ENCODE measurements at places on chromosomes 1 and 21. TPM values are rescaled to one million over a fixed set of nuclear protein-coding genes. Genes with fewer than 3 reads are reported as not detected.
A peak's percentile ranks its signal among the peaks of the same experiment; 100 is the strongest.

The GPR37L1 gene
- total RNA-seq, result not detected

DNA sequence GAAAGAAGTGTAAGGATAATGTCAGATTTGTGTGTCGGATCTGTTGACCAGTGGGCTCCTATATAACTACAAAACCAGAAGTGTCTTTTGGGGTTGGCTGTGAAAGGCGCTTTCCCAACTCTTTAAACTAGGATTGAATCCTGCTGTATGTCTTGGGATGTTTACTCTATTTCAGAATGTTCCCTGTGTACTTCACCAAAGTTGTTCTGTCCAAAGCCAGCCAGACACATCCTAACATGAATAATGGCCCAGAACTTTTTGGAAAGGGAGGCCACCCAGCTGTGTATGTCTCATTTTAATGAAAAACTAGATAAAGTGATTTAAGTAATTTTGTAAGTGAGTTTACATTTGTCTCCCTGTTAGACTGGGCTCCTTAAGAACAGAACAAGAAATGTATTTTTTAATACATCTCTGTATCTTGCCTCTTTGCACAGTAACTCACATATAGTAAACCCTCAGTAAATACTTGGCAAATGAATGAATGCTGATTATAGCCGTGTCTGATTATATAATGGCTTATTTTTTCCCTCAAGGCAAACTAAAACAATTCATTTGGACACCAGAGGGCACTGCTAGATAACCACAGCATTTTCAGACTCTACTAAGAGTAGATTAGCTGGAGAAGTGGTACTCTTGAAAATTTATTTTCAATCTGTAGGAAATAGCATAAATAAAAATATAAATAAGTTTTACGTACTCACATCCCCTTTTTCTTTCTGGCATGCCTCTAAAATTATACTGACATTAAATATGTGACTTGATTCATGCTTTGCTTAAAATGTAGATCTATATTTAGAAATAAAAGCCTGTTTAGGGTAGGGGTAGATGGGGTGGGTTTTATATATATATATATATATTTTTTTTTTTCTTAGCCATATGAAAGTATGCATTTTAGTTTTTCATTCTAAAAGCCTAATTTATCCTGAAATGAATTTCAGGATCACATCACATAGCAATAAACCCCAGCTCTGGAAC is 23.8 kb downstream of the TSEN15 start:
- no peak for DNase-seq

DNA sequence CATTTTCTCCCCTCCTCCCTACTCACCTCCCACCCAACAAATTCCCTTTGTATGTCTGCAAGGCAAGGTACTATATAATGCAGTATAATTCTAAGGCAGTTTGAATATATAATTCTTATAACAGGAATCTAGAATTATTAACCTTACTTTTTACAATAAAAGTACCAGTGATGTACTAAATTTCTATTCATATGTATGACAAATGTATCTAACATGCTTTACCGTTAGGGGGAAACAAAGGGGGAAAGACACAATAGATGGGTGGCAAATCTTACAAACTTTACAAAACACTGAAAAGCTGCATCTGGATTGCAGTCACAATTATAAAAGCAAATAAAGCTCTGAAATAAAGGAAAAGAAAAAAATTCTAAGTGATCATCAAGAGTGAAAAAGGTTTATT is 2.3 kb downstream of the PIK3R3 start:
- DNase-seq, result no peak

GRCh38 chr1:232978091-232978634 is 27.8 kb downstream of the NTPCR start:
- DNase-seq, result no peak

DNA sequence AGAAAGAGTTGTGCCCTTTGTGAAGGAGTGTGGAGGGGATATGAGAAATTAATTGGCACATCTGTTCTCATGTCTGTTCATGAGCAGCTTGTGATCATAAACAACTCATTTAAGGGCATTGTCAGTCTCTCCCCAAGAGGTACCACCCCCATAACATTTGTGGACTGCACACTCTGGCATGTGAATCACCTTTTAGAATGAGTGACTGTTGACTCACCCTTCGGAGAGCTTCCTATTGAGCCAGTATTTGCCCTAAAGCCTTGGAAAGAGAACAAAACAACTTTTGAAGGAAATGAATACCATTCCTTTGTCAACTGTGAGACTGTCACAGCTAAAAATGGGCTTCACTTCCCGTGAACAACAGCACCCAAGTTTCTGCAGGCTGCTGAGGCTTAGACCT is 27.5 kb upstream of the MYSM1 start:
- DNase-seq, result peak; percentile 80
